ENCODE measurements at places on chromosomes 12 and 14.
A peak's percentile ranks its signal among the peaks of the same experiment; 100 is the strongest.

- peak; percentile 29 for DNase-seq
These were observed 56.1 kb upstream of the DYRK2 start for GRCh38 chr12:67592228-67593011.

GRCh38 chr12:5921966-5922899, 22.8 kb downstream of the ANO2 start:
- DNase-seq, result no peak

- no peak for DNase-seq
These were observed 30.9 kb downstream of the CCDC92 start for GRCh38 chr12:123941624-123942237.

DNA sequence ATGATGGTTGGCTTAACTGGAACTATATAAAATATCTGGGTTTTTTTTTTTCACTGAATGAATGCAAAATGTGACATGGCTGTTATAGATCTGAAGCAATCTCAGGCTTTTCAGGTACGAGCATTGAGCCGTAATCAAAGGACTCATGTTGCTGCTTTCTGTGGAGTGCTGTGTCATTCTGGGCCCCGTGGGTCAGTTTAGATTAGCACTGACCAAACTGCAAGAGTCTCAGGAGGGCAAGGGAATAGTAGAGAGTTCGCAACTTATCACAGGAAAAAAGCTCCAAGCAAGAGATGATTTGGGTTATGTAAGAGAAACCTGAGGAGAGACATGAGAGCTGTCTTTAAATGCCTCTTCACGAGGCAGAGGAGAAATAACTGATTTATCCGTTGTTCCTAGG, 59.1 kb downstream of the UBR7 start:
- no peak for DNase-seq

DNA sequence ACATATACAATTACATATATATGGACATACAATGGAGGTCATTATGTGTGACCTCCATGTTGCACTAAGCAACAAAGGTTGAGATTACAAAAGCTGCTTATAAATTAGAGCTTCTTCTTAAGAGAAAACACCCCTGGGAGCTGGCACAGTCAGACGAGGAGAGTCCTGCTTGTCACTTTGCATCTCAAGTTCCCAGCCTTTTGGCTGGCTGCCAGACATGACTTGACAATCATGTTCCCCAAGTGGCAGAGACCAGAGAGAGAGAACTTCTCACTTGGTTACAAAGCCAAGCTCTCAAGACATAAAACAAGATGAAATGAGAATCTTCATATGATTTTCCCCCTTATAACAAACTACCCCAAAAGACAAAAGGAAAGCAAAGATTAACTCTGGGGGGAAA, 8.5 kb upstream of the SYNJ2BP start:
- DNase-seq, result no peak
